ENCODE measurements at places on chromosomes 2 and 18.

- no peak for DNase-seq
These were observed 4.2 kb downstream of the TRAK2 start for GRCh38 chr2:201447086-201447485.

GRCh38 chr2:36450466-36451196 is 95.1 kb downstream of the CRIM1 start:
- DNase-seq, result peak; percentile 59

DNA sequence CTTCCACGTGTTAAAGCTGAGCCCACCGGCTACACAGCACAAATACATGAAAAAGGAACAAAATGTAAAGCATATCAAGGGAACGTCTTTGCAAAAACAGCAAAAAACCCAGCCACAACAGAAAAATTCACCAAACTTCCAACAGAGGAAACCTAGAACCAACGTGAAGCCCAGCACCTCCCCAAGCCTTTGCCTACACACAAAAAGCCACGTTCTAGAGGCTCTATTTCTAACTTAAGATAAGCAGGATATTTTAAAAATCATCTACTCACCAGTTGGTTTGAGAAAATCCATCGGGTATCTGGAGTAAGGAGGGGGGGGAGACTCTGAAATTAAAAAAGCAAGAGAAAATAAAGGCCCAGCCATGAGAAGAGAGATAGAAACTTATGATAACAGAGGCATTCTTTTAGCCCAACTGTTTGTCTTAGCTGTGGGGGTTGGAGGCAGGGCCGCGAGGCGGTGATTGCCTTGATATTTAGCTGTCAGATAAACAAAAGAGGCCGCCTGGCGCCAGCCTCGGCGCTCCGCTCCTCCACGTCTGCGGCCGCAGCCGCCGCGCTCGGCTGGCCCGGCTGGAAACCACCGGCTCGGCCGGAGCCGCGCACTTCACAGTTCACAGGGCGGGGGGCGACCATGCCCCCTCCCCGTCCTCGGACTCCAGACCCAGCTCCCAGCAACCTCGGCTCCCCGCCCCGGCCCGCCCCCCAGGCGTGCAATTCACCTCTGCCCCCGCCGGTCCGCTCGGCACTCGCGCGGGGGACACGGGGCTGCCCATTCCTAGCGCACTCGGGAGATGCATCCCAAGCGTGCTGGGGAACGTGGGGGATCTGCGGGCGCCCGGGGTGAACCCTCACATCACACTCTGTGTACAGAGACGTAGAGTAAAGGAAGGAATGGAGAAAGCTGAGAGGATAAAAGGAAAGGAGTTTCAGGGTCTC is 2.4 kb downstream of the SMAD7 start:
- peak; percentile 55 for DNase-seq

DNA sequence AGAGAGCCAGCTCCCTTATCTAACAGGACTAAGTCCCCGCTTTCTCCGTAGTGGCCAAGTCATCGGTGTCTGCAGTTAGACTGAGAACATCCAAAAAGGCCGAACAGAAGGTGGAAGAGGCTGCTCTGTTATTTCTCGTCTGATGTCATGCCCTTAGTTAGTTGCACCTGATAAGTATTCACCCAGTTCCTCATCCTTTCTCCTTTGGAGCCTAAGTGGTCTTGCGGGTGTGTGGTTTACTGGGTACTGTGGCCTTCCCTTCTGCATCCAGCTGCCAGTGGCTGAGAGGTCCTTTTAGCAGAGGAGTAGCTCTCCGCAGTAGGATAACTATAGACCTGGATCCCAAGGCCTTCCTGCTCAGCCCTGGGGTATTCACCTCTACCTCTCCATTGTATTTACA is 211.6 kb downstream of the BCL2 start:
- DNase-seq, result no peak

GRCh38 chr2:100935372-100935752 is 66.7 kb upstream of the RPL31 start:
- no peak for DNase-seq

- peak; percentile 88 for DNase-seq
These were observed 25.8 kb downstream of the PHLPP1 start for GRCh38 chr18:62741118-62741566.

DNA sequence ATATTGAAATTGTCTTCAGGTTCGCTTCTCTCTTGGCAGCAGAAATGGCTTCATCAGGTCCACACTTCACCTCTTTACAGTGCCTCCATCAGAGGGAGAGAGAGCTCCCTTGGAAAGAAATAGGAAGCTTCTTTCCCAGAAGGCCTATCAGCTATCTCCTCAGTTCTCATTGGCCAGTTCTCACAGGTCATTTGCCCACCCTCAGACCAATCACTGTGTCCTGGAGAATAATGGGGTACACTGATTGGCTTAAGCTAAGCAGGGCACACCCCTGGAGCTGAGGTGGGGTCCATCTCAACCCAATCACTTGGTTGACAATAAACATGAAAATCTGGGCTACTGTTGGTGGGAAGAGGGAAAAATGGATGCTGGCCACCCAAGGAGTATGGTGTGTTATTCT is 5.2 kb downstream of the GNLY start:
- DNase-seq, result no peak

DNA sequence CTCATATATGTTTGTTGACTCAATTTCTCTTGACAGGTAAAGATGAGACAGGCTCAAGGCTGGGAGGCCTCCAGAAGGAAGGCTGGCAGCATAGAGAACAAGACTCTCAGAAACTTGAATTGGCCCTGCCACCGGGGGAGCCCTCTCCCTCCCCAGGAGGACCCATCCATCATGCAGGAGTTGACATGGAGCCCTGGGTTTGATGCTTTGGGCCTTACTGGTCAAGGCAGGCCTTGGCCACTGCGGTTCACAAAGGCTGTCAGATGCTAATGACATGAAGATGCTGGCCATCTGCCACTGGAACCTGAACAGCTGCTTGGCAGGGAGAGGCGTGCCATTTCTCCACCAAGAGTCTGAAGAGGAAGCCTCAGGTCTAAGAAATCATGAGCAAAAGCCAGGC is 193.6 kb downstream of the MTCL1 start:
- DNase-seq, result no peak

GRCh38 chr2:128727914-128728313 is 409.2 kb upstream of the HS6ST1 start:
- DNase-seq, result peak; percentile 88

- no peak for DNase-seq
These were observed 19.4 kb downstream of the FOSL2 start for GRCh38 chr2:28411956-28412609.

GRCh38 chr18:75926811-75927210 is 499.3 kb upstream of the SMIM21 start:
- DNase-seq, result peak; percentile 83

DNA sequence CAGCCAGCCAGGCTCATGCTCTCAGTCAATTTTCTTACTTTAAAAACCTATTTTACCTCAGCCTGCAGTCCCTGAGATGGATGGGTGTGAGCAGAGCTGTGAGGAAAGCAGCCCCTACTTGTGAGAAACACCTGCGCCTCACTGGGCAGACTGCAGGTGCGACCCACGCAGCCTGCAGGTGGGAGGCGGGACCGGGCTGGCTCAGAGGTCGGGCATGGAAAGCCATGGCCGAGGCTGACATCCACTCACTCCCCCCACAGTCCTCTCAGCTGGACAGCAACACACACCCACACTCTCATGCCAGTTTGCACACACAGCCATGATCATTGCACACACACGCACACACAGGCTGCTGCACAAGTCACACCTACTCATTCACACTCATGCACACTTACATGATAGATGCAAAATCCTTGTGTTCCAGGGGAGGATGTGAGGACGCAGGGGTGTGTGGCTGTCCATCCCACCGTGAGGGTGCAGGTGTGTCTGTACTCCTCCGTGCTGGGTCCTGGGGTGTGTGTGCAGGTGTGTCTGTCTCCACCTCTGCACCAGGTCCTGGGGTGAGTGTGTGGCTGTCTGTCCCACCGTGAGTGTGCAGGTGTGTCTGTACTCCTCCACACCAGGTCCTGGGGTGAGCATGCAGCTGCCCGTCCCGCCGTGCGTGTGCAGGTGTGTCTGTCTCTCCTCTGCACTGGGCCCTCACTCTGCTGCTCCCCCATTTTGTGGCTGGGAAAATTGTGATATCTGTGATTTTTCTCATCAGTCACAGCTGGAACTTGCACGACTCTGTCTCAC is 166.5 kb downstream of the RTP5 start:
- no peak for DNase-seq

GRCh38 chr2:161681046-161681445 is 56.8 kb downstream of the SLC4A10 start:
- DNase-seq, result peak; percentile 87

- DNase-seq, result peak; percentile 78
These were observed 667 bp downstream of the TRIB2 start for GRCh38 chr2:12717191-12718014.

DNA sequence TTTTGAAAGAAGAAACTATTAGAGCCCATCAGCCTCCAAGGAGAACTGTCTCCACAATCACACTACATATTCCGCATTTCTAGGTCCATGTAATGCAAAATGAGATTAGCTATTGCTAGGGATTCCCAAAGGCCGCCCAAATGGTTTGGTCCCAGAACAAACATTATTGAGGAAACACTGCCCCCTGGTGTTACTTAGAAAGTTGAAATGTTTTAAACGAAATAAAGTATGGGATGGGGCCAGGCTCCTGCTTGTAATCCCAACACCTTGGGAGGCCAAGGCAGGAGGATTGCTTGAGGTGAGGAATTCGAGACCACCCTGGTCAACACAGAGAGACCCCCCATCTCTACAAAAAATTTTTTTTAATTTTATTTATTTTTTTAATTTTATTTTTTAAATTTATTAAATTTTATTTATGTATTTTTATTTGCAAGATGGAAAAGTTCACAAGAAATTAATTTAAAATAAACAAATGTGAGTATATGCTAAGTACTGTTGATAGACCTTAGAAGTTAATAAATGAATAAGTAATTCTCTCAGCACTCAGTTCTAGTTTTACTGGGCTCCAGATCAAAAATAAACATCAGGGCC is 5.5 kb downstream of the NHEJ1 start:
- DNase-seq, result peak; percentile 89

GRCh38 chr2:27019931-27020855 is 12.6 kb upstream of the TMEM214 start:
- DNase-seq, result no peak

DNA sequence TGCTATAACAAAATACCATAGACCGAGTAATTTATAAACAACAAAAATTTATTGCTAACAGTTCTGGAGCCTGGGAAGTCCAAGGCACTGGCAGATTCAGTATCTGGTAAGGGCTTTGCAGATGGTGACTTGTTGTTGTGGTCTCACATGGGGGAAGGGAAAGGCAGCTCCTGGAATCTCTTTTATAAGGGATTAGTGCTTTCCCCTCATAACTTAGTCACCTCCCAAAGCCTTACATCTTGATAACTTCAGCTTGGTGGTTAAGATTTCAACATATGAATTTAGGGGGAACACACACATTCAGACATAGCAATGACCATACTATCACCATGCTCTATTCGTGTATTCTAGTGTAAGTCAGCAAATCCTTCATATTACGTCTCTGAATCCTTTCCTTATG is 447.6 kb upstream of the TCF4 start:
- DNase-seq, result no peak

GRCh38 chr2:215619989-215620388 is 184.1 kb upstream of the FN1 start:
- DNase-seq, result peak; percentile 71

- no peak for DNase-seq
These were observed 179.9 kb upstream of the BOD1L2 start for GRCh38 chr18:56967035-56967434.
